ENCODE measurements at places on chromosomes 7 and 10.
A peak's percentile ranks its signal among the peaks of the same experiment; 100 is the strongest.

DNA sequence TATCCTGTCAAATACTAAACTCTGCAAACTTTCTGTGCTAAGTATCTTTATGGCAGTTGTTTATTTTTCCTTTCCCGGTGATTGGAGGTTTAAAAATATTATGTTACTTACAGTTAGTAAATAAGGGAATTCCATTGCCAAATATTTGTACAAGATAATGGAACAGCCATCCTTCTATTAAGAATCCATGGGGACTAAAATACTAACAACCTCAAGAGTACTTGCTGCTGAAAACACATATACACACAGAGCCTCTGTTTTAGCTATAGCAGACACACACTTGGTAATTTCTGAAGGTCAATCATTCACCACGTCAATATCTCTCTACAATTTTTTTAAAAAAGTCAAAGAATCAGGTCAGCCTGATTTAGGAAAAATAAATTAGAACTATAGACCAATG, 32.4 kb downstream of the TSPAN12 start:
- no peak for DNase-seq

DNA sequence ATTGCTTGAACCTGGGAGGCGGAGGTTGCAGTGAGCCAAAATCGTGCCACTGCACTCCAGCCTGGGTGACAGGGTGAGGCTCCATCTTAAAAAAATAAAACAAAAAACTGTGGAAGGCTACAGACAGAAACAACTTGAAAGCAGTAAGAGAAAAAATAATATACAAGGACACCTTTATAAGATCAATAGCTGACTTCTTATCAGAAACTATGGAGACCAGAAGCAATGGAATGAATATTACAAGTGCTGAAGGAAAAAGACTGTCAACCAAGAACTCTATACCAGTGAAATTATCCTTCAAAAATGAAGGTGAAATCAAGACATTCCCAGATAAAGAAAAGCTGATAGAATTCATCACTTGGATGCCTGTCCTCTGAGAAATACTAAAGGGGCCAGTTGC, 49.0 kb downstream of the RBAK start:
- DNase-seq: no peak

GRCh38 chr10:89668386-89669071, 23.5 kb upstream of the PANK1 start:
- DNase-seq: no peak

- DNase-seq: no peak
These were observed 15.1 kb downstream of the RNF216 start for GRCh38 chr7:5766321-5766761.

- DNase-seq: no peak
These were observed 302.7 kb downstream of the RPS24 start for GRCh38 chr10:78336402-78336791.

DNA sequence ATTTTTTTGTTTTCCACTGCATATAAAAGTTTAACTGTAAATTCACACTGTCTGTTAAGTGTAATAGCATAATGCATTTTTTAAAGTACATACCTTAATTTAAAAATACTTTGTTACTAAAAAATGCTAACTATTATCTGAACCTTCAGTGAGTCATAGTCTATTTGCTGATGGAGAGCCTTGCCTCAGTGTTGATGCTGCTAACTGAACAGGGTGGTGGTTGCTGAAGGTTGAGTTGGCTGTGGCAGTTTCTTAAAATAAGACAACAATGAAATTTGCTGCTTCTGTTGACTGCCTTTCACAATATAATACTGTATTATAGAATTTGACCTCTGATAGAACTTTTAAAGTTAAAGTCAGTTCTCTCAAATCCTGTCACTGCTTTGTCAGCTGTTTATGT, 72.3 kb upstream of the GATAD1 start:
- no peak for DNase-seq

DNA sequence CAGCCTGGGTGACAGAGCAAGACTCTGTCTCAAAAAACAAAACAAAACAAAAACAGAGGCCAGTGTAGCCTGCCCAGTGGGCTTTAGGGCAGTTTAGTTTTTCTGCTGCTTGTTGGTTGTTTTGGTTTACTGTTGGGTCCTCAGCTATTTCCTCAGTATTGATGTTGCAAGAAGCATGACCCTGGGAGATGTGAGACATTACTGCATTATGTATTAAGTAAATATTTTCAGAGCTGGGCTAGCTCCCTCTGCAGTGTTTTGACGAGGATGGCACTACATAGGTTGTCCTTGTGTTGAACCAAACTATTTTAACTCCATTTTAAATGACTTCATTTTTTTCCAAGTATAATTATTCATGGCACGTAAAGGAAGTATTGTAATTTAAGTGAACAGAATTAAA, 4.8 kb downstream of the AKAP9 start:
- DNase-seq: no peak

GRCh38 chr10:92789786-92790185, 58.5 kb upstream of the EXOC6 start:
- no peak for DNase-seq

GRCh38 chr7:158828133-158829020, 932 bp downstream of the ESYT2 start:
- DNase-seq: peak; percentile 28

- no peak for DNase-seq
These were observed 20.3 kb downstream of the EXOC4 start for GRCh38 chr7:133273227-133273626.

GRCh38 chr7:98294798-98295382, 13.4 kb downstream of the BRI3 start:
- DNase-seq: peak; percentile 59
